Mammary epithelial cell (primary cell): ENCODE measurements at places on chromosomes 3 and 15. TPM values are rescaled to one million over a fixed set of nuclear protein-coding genes. Genes with fewer than 3 reads are reported as not detected.

The TMEM207 gene
- total RNA-seq, result not detected

The TERC gene
- 316 TPM for total RNA-seq

The ACKR2 gene
- 0.52 and 1.1 TPM in 2 replicates for total RNA-seq

The CFAP100 gene
- not detected in 2 replicates for total RNA-seq

The FGD5 gene
- not detected in 2 replicates for total RNA-seq

The EFCC1 gene
- under 0.01 TPM for total RNA-seq

The ROPN1 gene
- total RNA-seq, result 0.92 TPM in 1 of 2 replicates, not detected in the other

The POLQ gene
- 3.4 and 8.4 TPM in 2 replicates for total RNA-seq
